CD4-positive, alpha-beta memory T cell (primary cell): ENCODE measurements at places on chromosomes 2 and 18. TPM values are rescaled to one million over a fixed set of nuclear protein-coding genes. Genes with fewer than 3 reads are reported as not detected.

Gene CCDC150
- 0.87 TPM for total RNA-seq

Gene SERPINB11
- total RNA-seq, result not detected

Gene KLHL29
- 1.9 TPM for total RNA-seq

Gene DYTN
- total RNA-seq, result not detected

Gene ORC2
- 76.4 TPM for total RNA-seq

Gene HOXD13
- total RNA-seq, result not detected

Gene B3GNT7
- not detected for total RNA-seq

Gene HJURP
- 0.19 TPM for total RNA-seq

Gene CYP27A1
- total RNA-seq, result 7.2 TPM

DNA sequence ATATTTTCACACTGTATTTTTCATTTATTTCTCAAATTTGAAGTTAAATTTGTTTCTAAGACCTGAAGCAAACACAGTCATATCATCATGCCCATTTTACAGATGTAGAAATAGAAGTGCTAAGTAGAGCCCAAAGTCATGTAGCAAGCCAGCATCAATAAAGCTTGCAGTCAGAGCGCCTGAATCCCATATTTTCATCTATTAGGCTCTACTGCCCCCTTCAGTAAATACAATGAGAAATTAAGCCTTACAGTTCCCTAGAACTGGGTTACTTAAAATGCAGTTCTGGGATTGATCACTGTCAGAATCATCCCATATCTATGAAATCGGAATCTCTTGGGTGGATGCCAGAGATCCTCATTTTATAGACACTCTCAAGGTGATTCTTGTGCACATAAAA is 419.9 kb downstream of the TGIF1 start:
- no peak for DNase-seq

DNA sequence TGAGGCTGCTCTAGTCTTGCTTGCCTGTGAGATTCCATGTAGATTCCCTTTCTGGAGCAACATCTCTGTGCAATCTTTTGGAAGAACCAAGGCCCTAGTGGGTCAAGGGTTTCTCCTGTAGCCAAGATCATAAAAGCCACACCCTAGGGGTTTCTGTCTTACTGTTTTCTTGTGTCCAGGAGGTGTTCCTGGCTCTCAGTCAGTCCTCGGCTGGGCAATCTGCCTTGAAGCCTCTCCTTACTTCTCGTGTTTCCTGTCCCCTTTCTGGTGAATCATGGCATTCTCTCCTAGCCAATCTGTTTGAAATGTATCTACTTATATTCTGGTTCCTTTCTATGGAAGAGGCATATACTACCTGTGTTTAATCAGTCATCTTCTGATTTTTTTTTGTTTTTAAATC is 484.8 kb upstream of the UBE2E3 start:
- DNase-seq, result no peak

DNA sequence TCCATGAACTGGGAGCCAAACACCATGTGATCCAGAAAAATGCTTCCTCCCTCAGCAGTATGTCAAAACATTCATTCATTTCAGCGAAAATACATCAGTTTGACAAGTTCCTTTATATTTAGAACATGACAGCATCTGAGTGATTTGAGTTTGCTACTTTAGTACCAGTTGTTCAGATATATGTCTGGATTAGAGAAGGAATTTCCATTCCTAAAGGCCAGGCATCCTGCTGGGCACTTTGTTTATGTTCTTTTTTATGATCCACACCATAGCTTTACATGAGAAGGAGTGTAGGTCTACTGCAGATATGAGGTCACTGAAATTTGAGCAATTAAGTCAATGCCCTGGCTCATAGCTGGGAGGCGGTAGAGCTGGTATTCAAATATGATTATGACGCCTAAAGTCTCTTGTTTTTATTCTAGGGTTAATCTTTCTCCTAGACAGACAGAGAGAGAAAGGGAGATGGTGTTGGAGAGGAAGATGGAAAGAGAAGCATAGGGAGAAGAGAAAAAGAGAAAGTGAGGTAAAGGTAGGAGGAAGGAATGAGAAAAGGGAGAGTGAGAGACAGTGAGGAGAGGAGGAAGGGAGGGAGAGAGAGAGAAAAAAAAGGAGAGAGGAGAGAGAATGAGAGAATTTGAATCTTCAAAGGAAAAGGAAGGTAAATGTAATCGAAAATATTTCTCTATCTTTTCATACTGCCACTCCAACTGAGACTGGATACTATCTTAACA is 839.5 kb upstream of the FANCL start:
- DNase-seq, result no peak

- no peak for DNase-seq
Observed at GRCh38 chr18:48488388-48488850, 50.4 kb upstream of the CTIF start.

DNA sequence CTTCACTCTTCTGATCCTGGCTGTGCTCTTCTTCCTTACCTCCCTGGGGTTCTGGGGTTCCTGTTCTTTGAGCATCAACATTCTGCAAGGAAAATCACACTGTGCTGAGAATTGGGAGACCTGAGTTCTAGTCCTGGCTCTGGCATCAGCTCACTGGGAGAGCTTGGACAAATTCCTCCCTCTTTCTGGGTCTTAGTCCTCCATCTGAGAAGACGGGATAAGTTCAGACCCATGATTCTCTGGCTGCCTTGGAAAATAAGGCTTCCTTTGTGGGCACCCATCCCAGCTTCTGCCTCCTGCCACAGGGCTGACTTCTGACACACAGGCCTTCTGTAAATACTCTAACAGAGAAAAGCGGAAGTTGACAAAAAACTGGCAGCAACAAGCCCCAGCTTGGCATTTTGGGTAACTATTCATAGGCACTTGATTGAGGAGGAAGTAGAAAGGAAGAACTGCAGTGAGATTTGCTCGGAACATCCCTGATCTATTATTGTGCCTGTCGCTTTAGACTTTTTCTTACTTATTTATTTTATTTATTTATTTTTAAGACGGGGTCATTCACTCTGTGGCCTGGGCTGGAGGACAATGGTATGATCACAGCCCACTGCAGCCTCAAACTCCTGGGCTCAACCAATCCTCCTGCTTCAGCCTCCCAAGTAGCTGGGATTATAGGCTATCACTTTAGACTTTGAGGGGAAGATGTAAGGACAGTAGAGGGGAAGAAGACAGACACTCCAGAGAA is 7.9 kb downstream of the PCBP1 start:
- DNase-seq, result peak; percentile 75

GRCh38 chr2:179263015-179263414 is 1.6 kb downstream of the SESTD1 start:
- DNase-seq, result no peak

GRCh38 chr18:3044931-3045698 is 32.2 kb upstream of the LPIN2 start:
- DNase-seq, result no peak

DNA sequence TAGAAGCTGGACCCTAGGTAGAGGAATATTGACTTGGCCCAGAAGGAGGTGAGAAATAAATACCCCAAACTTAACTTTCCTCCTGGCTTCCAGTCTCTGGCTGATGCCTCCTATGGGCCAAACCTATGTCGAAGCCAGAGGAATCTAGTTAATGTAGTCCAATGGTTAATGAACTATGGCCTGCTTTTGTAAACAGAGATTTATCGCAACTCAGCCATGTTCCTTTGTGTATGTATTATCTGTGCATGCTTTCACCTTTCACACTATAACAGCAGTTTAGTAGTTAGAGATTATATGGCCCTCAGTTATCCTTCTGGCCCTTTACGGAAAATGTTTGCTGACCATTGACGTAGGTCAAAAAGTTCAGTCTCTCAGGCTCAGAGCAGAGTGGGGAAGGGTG is 67.3 kb upstream of the BARD1 start:
- DNase-seq, result no peak

DNA sequence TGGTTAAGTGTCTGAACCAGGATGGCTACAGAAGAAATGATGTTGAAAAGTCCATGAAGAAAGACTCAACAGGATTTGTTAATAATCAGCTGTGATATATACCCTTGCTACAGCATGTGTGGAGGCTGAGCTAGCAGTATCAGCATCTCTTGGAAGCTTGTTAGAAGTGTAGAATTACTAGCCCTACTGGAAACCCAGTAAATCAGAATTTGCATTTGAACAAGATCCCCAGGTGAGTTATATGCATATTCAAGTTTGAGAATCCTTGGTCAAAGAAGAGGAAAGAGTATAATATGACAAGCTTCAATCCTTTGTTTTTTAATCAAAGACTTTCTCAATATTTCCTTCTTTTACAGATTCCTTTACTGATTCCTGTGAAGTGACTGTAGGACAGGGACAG is 109.0 kb upstream of the KCNJ3 start:
- no peak for DNase-seq

- DNase-seq, result no peak
Observed at GRCh38 chr2:98726205-98726604, 4.7 kb downstream of the MGAT4A start.

- DNase-seq, result no peak
Observed at GRCh38 chr2:127293386-127293747, 577 bp downstream of the ERCC3 start.

GRCh38 chr2:99430614-99431291 is 59.1 kb downstream of the REV1 start:
- DNase-seq, result no peak

DNA sequence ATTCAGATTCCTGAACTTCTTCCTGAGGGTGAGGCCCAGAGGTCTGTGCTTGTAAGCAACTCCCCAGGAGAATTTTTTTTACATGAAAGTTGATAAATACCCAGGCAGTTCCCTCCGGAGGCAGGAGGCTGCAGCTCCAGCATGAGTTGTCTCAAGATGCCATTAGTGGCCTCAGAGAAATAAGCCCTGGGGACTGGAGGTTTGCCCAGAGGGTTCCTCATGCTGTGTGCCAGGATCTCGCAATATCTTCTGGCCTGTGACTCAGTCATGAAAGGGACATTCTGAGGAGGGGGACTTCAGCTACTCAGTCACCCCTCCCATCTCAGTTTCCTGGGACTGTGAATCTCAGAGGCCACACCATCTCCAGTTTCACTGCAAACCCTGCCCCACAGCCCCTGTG is 49.9 kb downstream of the LYPD1 start:
- no peak for DNase-seq

DNA sequence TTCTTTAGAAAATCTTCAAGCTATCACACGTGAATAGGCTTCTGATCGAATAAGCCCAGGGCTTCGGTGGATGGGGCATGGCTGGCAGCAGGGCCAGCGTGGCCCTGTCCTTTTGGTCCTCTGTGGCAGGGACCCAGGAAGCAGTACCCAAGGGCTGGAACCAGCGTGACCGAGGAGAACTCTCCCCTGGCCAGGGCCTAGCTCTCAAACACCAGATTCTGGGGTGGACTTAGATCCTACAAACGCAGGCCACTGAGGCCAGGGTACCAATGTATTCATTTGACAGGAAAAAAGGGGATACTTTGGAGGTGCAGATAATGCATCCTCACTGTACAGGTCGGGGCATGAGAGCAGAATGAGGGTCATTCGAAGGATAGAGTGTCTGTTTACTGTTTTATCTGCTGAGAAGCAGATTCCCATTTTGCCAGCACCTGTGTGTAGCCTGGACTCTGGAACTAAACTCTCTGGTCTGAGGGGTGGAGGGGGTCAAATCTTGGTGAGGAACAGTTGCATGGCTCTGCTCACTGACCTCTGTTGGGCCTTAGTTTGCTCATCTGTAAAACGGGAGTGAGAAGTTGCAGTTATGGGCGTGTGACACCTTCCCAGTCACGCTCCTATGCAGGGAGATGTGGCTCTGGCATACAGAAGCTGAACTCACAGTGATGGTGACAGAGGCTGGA is 51.4 kb downstream of the SH3BP4 start:
- no peak for DNase-seq

DNA sequence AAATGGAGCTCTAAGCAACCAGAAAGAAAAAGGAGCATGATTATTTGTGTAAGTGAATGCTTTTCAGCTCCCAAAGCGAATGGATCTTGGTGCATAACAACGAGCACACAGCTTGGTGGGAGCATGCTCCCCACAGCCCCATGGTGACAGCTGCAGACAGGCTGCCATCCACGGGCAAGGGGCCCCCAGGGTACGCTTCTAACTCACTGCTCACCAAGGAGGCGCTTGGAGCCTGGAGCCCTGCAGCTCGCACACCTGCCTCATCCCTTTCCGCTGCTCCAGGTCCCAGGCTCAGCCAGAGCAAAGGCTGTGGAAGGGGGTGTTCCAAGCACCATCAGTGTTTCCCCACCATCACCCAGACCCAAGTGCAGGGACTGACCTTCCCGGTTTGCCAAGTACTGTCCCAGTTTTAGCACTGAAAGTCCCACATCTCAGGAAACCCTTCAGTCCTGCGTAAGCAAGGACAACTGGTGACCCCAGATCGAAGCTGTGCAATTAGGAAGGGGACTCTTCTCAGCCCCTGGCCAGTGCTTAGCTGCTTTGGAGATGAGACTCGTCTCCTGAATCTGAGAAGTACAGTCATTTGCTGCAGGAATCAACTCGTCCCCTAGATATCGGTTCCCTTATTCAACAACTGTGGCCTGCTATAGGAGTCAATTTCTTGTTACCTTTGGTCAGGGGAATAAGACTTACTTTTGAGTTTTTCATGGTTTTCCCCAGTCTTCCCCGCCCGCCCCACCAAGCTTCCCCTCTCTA is 50.0 kb upstream of the ATG16L1 start:
- no peak for DNase-seq

DNA sequence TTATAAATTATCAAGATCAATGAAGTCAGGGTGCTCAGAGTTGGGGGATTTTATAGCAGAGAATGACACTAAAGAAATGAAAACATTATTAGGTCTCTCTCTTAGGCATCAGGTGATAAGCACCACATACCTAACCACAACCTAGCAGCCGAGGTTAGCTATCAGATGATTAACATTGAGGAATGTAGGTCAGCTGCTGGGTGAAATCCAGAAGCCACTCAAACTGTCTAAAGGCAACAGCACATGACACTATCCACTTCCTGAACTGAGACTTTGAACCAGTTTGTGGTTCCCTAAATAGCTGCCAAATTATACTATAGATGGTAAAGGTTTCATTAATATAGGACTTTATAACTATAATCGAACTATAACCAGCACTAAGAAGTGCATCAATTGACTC is 4.7 kb downstream of the EPG5 start:
- peak; percentile 90 for DNase-seq

GRCh38 chr2:127695491-127696472 is 5.5 kb upstream of the SFT2D3 start:
- peak; percentile 42 for DNase-seq

- no peak for DNase-seq
Observed at GRCh38 chr18:79921984-79922965, 29.2 kb downstream of the SLC66A2 start.

DNA sequence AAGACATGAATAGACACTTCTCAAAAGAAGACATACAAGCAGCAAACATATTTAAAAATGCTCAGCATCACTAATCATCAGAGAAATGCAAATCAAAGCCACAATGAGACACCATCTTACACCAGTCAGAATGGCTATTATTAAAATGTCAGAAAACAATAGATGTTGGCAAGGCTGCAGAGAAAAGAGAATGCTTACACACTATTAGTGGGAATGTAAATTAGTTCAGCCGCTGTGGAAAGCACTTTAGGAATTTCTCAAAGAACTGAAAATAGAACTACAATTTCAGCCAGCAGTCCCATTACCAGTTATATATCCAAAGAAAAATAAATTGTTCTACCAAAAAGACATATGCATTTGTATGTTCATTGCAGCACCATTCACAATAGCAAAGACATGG is 61.7 kb downstream of the STRADB start:
- DNase-seq, result no peak

DNA sequence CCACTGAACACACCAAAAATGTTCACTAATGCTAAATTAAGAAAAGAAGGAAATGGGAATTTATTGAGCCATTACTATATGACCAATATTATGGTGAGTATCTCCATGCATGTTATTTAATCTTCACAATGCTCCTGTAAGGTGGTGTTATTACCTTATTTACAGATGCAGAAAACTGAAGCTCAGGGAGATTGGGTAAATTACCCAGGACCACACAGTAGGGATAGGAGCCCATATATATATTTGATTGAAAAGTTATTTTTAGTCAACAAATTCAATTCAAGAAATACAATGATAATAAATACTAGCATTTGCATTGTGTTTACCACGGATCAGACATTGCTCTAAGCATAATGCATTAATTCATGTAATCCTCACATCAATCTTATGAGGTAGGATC is 202.2 kb upstream of the FBXO11 start:
- DNase-seq, result no peak
